Stimulated activated CD4-positive, alpha-beta T cell treated with anti-CD3 and anti-CD28 coated beads, Interleukin-4, amount 100 ng/mL, for 4 hours (primary cell): ENCODE measurements at places on chromosomes 6 and 20.

DNA sequence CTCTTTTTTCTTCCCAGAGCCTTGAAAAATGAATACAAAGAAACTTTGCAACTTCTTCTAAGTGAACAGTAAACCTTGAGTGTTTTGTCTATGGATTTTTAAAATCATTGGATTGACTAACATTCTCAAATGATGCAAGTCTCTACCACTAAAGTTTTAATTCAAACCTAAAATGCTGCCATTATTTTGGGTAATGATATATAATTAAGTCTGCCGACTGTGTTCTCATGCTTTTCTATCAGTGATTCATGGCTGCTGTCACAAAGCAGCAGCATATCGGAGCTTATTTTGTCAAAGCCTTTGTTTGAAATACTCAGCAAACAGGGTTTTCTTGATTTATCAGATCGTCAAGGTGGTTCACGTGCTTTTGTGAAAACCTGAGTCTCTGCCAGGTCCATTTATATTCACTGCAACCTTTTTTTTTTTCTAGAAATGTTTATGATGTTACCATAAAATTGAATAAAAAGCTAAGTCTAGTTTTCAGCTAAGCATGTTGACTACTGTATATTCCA lies 96.3 kb downstream of the GJA1 start:
- DNase-seq, result no peak

DNA sequence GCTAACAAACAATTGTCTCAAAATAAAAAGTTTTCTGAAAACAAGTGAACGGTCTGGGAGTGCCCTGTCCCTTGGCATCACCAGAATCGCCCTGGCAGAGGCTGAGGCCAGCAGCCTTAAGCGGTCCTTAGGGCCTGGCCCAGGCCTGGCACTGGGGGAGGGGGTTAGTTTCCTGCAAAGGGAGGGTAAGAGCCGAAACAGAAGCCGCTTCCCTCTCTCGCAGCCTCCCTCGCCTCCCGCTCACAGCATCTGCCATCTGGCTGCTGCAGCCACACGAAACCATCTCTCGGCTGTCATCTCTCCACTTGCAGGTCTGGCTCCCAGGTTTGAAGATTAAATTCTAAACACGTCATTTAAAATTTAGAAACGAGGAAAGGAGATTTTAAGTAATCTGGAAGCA lies 31.5 kb downstream of the PMEPA1 start:
- no peak for DNase-seq

DNA sequence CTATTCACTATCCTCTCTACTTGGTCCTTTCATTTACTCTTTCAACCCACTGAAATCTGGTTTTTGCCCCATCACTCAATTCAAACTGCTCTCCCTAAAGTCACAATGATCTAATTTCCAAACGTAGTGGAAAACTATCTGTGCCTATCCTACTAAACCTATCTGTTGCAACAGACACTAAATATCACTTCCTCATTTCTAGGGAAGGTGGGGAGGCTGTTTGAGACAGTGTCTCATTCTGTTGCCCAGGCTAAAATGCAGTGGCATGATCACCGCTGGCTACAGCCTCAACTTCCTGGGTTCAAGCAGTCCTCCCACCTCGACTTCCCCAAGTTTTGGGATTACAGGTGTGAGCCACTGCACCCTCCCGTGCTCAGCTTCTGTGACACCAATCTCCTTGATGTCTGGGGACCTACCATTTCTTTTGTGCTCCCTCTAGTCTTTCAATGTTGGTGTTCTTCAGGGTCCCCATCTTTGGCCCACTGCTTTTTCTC lies 8.8 kb downstream of the RANBP9 start:
- DNase-seq, result no peak

DNA sequence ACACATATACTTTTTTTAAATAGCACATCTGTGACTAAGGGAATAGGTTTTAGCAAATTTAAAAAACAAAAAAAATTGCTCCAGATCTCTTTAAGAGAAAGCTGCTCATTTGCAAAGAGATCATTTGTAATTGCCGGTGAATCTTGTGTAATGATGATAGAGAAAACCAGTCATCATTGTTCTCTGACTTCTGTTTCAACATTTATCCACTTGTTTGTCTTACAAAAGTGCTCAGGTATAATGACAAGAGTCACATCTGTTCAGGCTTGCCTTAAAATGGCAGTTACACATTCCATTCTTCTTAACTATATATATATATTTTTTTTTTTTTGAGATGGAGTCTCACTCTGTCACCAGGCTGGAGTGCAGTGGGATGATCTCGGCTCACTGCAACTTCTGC lies 165.2 kb downstream of the AIG1 start:
- DNase-seq, result no peak

- DNase-seq, result no peak
Measured at GRCh38 chr6:160348223-160349019, at the start of gene SLC22A3. Gene SLC22A3, plus strand, starts transcription at chr6:160348378. Its CDS starts 42 bp downstream, at chr6:160348420.

DNA sequence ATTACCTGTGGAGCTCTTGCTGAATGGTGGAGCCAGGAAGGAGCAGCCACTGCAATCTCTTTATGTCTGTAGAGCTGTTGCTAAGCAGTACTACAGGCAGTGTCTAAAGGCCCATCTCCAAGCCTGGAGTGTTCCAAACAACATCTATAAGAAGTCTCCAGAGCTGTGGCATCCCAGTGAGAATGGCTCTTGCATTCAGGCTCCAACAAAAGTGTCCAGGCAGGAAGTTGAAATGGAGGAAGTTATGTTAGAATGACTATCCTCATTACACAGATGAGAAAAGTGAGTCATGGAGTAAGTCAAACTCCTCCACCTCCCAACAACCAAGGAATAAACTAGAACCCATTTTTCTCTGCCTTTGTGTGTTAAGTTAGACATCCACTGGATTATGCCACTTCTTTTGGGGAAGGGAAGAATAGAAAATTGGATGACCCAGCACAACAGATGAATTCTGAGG lies 288.5 kb upstream of the STXBP5 start:
- no peak for DNase-seq

GRCh38 chr20:20690676-20691476 lies 21.6 kb downstream of the RALGAPA2 start:
- no peak for DNase-seq

DNA sequence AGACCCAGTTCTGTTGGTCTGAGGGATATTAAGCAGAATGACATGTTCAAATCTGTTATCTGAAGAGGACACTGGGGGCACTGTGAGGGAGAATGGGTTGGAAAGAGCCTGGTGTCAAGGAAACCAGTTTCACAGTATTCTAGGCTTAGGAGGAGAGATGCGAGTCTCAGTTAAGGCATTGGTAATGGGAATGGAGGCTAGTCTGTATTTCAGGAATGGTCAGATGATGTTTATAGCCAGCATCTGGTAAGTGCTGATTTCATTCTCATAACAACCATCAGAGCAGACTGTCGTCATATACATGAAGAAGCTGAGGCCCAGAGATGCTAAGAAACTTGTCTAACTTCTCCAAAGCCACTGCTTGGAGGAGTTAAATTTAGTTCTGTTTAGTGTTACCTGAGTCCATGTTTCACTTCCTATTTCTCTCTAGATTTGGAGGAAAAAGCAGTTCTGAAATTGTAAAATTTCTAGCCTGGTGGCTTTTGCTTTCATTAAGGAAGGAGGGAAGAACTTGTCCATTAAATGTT lies 242.0 kb downstream of the ARID1B start:
- DNase-seq, result no peak

- DNase-seq, result no peak
Measured at GRCh38 chr6:94367316-94367715, 948.0 kb upstream of the EPHA7 start.

DNA sequence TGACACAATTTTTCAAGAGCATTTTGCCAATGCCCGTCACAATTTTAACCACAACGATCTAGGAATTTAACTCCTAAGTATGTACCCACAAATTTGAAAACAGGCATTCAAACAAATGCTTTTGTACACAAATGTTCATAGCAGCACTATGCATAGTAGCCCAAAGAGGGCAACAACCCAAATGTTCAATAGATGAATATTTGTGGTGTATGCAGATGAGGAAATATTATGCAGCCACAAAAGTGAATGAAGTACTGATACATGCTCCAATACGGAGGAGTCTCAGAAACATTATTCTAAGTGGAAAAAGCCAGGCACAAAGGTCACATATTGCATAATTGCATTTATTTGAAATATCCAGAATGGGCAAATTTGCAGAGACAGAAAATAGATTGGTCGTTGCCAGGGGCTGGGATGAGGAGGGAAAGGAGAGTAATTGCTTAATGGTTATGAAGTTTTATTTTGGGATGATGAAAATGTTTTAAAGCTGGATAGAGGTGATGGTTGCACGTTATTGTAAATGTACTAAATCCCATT lies 117.2 kb downstream of the PXDC1 start:
- DNase-seq, result no peak

DNA sequence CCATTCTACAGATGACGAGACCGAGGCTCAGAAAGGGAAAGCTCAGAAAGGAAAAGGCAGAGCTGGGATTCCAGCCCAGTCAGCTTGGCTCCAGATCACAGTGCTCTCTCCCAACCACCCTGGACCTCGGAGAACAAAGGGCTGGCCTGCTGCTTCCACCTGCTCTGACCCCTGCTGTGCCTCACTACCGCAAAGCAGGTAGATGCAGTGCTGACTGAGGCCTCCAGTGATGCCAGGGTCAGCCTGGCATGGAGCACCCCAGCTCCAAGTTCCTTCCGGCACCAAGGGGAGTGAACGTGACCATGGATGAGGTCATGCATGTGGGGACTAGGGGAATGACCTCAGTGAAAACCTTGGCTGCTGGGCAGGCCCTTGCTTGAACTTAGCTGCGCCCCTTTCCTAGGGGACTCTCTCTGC lies 20.7 kb upstream of the TLDC2 start:
- DNase-seq, result no peak

DNA sequence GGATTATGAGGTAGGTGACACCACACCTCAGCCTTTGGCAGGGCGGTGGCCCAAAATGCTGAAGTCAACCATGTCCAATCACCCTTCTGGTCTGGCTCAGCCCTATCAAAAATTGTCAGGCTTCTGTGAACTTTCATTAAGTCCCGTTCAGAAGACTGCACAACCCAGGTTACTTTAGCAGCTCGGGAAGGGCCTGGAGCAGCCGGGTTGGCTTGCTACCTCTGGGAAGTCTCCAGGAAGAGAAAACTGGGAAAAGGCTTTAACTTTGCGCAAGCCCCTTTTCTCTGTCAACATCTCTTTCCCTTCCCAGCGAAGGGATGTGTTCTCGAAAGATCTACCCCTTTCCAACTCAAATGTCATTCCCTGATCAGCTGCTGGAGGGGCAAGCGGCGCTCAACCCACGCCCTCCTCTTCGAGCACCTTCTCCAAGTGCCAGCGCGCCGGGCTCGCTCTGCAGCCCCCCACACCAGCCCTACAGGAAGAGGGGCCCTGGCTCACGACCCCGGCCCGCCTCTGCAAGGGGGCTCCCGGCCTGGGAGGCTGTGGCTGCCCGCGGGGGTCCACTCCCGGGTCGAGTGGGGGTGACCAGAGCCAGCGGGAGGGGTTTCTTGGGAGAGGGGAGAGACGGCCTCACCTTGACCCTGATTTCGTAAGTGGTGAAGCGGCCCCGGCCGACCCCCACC lies 573 bp downstream of the SNX3 start:
- DNase-seq, result no peak

GRCh38 chr6:122620428-122620827 lies 10.2 kb downstream of the PKIB start:
- no peak for DNase-seq

GRCh38 chr20:3392756-3393155 lies 14.7 kb downstream of the DNAAF9 start:
- no peak for DNase-seq

DNA sequence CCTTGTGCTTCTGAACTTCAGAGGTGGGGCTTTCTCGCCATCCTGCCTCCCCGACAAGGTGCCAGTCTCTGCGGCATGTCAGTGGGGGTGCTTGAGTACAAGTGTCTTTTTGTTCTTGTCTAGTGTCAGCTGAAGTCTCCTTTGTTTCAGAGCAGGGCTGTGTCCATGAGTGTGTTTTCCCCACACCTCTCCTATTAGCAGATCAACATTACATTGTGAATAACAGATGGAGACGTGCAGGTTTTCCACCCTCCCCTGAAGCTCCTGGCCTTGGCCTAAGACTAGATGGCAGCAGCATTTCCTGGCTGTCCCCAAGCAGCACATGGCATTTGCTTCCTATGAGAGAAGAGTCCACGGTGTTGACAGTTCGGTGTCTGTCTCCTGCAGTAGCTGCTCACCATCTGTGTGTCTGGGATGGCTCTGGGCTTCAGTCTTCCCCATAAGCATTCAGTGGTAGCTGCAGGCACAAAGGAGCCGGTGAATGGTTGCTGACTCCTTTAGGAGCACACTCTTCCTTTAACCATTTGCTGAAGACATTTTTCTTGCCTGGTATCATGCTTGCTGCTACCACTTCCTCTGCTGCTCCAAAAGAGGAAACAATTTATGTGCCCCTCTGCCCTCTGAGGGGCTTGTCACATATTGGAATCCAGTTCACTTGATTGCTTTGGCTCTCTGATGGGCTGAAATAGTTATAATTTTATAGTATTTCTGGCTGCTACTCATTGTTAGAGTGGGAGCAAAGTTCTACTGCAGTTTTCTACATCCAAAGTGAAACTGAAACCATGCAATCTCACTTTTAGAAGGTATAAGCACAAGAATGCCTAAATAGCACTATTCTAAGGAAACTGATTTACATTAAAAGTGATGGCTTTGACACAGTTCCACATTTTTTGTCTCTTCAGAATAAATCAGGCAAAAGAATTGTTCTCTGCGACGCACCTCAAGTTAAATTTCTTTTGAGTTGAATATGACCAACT lies 913.0 kb downstream of the C6orf118 start:
- no peak for DNase-seq

DNA sequence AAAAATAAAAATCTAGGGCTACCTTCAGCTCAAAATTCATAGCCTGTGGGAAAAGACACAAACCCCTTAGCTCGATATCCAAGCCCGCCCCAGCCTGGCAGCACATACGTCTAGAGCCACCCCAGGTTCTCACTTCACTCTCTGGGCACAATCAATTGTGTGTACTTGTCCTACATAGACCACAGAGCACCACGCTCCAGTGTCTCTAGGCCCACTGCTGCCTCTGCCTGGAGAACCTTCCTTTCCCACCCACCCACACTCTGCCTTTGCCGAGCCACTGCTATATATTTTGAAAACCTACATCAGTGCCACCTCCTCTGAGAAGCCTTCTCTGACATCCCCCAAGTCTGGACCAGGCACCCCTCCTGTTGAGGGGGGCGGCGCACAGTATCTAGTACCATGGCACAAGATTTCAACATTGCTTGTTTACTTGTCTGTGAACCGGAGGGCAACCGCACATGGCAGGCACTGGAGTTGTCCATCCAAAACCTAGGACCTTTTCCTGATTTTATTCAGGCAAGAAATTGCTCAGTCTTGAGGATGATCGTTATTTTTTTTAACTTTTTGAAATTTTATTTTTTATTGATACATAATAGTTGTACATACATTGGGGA lies 141.5 kb downstream of the UNC5CL start:
- no peak for DNase-seq

- DNase-seq, result no peak
Measured at GRCh38 chr20:32450484-32451061, 92.4 kb downstream of the ASXL1 start.
